ENCODE measurements at places on chromosomes 5 and 9.

- DNase-seq, result no peak
These were observed 60.1 kb downstream of the LMX1B start for GRCh38 chr9:126673689-126674364.

GRCh38 chr9:96008502-96009222 is 133.2 kb downstream of the ERCC6L2 start:
- peak; percentile 24 for DNase-seq

DNA sequence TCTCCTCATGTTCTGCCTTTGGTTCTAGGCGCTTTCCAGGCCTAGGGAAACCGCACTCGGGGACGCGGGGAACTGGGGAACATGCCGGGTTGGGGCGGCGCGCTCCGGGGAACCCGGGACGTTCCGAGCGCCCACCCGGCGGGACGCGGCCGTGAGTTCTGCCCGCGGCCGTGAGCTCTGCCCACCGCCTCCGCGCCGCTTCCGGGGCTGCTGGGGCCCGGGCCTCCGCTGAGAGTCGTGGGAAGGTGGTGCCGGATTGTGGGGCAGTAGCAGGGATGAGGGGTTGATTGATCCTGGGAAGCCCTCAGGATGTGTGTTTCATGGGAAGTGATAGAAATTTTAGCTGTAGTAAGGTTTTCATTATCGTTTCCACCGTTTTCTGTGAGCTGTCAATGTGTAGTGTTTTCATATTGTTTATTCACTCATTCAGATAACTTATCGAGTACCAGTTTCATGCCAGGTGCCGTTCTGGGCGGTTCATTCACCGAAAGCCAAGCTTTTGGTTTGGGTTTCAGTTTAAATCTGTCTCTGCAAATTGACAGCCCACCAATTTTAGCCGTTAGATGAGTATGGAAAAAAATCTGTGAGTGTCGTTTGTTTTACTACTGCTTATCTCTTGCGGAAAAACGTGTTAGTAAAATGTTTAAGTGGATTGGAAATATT is 657 bp downstream of the MTRR start:
- peak; percentile 21 for DNase-seq

- no peak for DNase-seq
These were observed 57.4 kb downstream of the DAP start for GRCh38 chr5:10703676-10704075.

GRCh38 chr5:65828022-65828896 is 98.1 kb upstream of the ERBIN start:
- DNase-seq, result no peak

- DNase-seq, result no peak
These were observed 151.2 kb downstream of the PAPPA start for GRCh38 chr9:116304761-116305160.

DNA sequence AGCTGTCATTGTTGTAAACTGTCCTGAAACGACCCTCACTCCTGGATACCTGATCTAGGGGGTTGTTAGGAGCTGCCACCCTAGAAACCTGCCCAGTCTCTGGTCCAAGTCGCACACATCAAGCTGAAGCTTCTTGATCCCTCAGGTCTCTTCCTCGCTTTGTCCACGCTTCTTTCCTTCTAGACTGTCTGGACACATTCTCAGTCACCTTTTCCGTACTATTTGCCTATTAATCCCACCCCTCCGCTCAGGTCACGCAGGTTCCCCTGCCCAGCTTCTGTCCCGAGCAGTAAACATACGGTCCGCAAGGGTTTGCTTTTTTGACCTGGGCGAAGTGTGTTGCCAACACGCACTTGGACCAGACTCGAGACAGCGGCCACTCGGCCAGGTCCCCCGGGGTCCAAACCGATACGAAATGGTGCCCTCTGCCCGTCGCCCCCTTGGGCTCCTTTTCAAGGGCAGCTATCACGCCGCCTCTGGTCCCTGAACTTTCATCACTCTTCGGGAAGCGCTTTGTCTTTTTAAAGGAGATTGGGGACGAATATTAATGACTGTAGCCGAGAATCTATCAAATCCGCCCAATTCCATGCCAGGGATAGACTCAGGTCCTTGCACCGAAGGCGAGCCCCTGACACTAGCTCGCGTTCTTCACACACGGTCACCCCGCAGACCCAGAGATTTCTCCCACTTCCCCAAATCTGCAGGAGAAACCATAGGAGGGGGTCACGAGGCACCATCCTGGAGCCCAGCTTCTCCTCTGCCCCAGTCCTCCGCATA is 814 bp downstream of the PLCXD3 start:
- DNase-seq, result no peak

DNA sequence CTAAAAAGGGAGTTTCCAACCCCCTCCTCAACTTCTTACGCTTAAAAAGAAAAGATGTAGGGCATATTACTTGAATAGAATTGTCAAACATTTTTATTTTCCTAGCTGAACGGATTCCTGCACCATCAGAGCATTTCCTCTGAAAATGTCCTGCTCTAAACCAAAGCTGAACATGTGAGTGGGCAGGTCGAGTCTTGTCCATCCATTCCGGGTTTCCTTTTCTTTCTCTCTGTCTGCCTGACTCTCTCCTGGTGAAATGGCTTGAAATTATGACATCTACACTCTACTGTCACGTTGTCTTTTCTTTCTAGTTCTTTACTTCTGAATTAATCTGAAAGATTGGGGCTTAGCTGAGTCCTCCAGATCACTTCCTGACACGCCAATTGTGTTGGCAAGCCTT is 39.2 kb upstream of the PTPN3 start:
- no peak for DNase-seq

DNA sequence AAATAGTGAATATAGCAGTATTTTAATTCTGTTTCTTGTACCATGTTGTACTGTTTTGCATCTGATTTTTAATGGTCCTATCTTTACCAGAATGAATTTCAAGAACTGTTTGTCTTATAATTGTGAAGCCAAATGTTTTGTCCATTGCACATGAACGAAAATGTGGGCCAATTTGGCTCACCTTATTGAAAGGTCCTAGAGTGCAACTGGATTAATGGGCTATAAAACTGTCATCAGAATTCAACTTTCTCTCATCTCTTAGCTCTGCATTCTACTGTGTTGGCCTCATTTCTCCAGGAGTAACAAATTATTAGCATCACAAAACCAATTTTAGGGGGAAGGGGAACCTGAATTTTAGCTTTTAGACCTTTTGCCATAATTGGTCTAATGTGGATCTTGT is 179.4 kb upstream of the NUDT12 start:
- DNase-seq, result no peak

DNA sequence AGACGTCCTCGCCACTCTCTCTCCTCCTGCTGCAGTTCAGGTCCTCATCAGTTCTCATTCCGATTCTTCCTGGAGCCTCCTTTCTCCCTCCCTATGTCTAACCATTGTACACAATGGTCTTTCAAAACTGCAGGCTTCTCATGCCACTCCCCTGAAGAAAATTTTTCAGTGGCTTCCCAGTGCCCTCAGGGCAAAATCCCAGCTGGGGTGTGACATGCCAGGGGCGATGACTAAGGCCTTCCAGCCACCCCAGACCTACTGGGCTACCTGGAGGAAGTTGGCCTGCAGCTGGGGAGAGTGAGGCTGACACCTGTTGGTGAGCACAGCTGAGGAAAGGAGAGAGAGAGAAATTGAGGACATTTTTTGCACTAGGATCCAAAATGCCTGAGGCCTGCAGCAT is 65.2 kb downstream of the SREK1 start:
- peak; percentile 4 for DNase-seq

DNA sequence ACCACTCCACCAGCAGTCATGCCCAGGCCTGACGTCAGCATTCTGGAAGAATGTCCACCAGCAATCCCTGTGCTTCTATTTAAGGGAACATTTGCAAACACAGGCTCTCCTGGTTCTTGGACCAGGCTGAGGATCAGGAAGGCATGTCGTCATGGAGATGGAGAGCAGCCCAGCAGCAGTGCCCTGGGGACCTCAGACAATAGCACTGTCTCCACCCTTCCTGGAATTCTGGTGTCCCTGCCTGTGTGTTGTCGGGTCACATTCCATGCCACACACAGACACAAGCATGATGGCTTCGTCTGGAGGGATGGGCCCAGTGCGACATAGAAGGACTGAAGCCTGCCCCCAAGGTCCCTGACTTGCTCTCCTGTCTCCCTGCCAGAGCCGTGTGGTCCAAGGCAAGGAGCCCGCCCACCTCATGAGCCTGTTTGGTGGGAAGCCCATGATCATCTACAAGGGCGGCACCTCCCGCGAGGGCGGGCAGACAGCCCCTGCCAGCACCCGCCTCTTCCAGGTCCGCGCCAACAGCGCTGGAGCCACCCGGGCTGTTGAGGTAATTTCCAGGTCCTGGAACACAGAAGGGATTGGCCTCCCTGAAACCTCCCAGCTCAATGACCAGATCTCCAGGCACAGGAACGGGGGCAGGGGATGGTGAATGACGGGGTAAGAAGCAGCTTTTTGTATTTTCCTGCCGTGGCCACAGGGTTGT is 43.8 kb downstream of the STOM start:
- DNase-seq, result no peak

DNA sequence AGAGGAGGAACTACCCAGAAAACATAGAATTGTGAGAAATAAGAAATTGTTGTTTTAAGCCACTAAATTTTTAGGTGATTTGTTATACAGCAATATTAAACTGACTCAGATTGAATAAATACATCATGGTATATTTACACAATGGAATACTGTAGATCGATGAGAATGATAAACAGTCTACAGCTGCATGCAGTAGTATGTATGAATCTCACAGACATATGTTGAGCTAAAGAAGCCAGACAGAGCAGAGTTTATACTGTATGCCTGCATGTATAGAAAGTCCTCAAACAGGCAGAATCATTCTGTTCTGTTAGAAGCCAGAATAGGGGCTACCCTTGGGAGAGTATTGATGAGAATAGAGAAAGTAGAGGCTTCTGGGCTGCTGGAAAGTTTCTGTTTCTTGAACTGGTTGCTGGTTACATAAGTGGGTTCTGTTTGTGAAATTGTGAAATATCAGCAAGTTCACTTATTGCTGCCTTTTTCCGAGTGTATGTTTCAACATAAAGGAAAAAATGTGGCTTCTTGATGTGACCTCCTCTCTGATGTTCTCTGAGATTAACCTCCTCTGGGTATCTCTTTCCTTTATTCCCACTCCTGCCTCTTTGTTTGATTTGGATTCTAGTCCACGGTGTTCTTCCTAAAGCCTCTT is 9.6 kb downstream of the KIAA1958 start:
- no peak for DNase-seq

DNA sequence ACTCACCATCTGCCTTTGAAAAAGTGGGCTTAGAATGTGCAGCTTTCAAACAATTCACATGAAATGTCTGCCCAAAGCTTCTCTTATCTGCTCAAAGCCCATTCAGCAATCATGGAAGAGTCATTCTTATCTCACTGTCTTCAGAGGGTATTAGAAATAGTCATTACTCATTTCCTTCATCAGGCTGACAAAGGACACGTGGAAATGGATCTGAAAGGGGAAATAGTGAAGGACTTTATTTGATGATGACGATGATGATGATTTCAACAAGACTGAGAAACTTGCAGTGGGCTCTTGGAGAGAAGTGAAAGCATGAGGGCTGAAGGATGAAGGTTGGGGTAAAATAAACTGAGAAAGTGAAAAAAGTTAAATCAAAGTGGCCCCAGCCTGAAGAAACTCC is 194.3 kb downstream of the SMARCA2 start:
- DNase-seq, result no peak

GRCh38 chr5:28468166-28468565 is 1429.8 kb upstream of the CDH9 start:
- no peak for DNase-seq

GRCh38 chr5:89087551-89088318 is 204.8 kb upstream of the MEF2C start:
- no peak for DNase-seq

- DNase-seq, result peak; percentile 12
These were observed 3.6 kb downstream of the GOLPH3 start for GRCh38 chr5:32170303-32171151.

DNA sequence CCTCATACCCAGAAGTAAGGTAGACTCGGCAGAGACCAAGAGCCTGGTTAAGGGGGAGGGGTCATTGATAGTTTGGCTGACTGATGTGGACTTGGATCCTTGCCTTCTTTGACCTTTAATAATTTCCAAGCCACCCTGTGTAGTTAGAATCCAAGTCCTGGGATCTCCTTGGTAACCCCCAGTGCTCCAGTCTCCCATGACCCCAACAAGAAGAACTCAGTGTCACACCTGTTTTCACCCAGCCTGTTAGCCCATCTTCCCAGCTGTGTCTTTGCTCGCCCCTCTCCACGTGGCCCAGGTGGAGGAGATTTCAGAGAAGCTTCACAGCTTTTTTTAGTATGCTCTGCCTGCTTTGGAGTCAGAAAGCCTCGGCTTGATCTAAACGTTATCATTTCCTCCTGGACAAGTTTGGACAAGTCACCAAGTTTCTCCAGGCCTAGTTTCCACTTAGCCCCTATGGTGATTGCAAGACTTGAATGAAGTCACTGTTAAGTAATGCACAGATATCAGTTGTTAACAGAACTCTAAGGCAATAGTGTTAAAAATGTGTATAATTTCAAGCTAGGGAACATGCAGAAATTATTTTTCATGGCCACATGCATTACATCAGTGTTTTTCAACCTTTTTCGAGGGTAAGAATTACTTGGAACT is 170.0 kb downstream of the TMEM38B start:
- DNase-seq, result no peak

GRCh38 chr9:34310215-34310614 is 18.9 kb downstream of the KIF24 start:
- no peak for DNase-seq

GRCh38 chr9:68627594-68627993 is 77.4 kb upstream of the PIP5K1B start:
- no peak for DNase-seq
